ENCODE measurements at places on chromosomes 4 and X.

- no peak for DNase-seq
These were observed 1203.1 kb downstream of the PCDH18 start for GRCh38 chr4:136329042-136329662.

- peak; percentile 5 for DNase-seq
These were observed 34.3 kb downstream of the KANTR start for GRCh38 chrX:53128097-53128749.

DNA sequence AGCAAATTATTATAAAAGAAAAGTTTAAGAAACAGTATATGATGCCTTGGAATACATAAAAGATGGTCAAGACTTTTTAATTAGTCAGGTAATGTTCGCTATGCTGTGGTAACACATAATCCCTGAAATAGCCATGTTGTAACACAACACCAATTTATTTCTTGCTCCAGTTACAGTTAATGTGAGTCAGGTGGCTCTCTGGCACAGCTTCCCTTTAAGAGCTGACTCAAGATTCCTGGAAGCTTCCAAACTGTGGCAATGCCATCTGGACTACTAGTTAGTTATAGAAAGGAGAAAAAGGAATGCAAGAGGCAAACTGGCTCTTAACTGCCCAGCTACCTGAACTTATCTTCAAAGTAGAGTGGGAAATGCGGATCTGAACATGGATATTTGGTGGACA lies 210.5 kb downstream of the CHM start:
- DNase-seq: peak; percentile 45

DNA sequence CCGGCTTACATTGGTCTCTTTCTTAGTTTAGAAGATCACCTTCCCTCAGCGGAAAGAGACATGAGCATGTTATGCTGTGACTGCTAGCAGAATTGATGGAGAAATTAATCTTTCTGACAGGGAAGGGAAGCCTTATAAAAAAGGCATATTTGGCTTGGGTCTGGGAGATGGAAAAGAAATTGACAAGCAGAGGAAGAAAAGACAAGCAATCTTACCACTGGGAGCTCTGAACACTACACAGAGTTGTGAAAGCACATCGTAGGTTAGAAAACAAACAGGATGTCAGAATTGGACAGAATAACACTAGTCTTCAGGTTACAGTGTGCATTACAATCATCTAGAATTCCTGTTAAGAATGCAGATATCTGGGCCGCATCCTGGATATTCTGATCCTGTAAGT lies 1493.8 kb upstream of the IGFBP7 start:
- DNase-seq: no peak

DNA sequence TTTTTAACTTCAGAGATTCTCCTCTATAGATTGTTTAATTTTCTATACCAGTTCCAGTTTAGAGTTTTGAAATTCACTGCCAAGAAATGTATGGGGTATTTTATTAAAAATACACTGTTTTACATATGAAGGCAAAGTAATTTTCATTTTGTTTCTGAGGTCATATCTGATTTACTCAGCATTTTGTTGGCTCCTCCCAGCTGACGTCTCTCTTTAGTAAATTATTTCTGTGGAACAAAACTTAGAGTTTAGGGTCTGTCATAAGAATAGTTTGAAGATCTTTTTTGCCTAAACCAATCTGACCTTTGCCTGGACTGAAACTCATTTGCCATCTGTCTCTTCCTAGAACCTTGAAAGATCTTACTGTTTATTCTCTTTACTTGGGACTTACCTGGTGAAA lies 16.9 kb downstream of the FNIP2 start:
- DNase-seq: no peak

- DNase-seq: no peak
These were observed 54.2 kb downstream of the MND1 start for GRCh38 chr4:153398713-153399112.

DNA sequence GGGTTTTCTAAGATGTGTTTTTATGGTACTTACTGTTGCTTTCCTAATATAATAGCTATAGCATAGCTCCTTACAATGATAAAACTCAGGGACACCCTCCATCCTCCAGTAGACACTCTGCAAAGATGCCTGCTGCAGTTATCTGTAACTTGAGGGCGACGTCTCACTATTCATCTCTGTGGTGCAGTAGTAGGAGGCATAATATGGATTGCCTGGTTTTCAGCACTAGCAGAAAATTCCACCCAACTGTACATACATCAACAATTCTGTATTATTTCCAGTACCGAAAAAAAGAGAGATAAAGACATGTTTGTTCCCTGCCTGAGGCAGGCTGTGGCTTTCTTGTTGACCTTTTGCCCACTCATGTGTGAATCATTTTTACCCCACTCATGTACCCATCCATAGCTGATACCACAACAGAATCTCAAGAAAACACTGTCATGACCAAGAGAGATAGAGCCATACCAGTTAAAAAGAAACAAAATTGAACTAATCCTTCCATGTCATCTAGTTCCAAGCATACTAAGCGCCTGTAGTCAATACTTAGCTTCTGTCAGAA lies 220.1 kb downstream of the RAB28 start:
- DNase-seq: no peak

DNA sequence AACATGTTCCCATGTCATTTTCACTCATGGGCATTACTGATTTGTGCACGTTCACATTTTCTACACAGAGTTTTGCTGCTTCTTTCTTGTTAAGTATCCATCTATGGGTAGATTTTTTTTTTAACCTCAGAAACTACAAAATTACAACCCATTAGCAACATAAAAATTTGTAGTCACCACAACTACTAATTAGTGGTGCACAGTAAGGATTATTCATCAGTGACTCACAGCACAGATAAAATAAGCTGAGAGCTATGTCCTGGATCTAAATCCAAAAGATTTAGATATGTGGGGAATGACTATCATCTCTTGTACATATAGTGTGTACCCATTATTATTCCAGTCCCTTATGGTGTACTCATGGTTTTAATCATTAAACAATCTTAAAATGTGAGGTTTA lies 19.7 kb upstream of the AMELX start:
- no peak for DNase-seq

DNA sequence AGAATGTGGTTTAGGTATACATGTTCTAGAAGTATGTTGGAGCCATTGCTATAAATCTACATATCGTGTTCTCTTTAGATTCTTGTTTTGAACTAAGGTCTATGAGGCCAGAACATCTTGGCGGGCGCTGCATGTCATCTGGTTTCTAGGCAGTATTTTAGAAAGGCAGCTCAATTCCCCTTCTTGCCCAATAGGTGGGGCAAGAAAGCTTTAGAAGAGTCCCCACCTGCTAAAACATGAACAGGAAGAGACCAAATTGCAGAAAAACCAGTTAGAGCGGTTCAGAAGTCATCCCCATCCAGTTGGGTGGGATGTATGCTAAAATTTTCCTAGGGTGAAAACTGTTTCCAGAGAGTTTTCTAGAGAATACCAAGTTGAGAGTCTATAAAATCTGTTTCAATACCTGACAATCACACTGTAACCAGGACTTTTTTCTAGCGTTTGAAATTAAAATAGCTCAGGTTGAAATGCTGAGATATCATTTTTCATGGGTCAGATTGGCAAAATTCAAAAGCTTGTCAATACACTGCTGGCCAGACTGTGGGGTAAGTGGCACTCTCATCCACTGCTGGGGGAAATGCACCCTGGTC lies 17.5 kb upstream of the SH3KBP1 start:
- DNase-seq: peak; percentile 45

DNA sequence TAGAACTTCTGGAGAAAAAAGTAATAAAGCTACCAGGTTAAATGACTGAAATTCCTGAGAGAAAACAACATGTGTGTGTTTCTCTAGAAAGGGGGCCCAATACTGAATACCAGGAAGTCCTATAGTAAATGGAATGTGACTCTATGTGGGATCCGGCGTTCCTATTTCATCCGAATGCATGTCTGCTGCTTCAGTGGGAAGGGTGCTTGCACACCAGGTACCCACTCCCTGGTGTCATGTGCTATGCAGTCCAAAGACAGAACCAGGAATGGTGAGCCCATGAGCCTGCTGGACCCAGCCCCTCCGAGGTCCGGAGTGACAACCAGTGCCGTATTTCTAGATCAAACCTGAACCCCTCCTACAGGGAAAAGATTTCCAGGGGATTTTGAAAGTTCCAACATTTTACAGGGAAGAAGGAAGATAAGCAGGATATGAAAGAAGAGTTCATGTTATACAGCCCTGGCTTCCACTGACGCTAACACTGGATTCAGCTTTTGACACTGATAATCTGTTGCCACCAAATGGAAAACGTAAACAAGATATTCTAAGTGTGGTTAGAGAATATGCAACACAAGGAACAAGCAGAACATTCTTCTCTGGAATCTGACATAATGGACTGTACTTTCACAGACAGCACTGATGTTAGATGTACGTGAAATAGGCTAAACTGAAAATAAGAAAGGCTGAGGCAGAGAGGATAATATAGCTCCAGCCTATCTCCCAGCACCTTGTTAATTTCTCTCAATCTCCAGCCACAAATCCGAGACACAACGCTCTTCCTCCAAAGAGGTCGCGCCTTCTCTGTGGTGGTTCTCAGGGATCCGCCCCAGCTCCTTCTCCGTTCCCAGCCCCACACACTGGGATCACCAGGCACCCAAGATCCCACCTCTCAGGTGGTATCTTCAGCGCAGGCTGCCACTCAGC lies 725 bp upstream of the CXCL1 start:
- DNase-seq: peak; percentile 19

GRCh38 chr4:168685136-168685809 lies 188.4 kb downstream of the PALLD start:
- no peak for DNase-seq

GRCh38 chr4:25914670-25915352 lies 791 bp downstream of the SMIM20 start:
- no peak for DNase-seq

GRCh38 chrX:71171110-71171801 lies 26.6 kb downstream of the NLGN3 start:
- no peak for DNase-seq

- DNase-seq: no peak
These were observed 895.1 kb downstream of the PCDH18 start for GRCh38 chr4:136637071-136637777.

- DNase-seq: peak; percentile 83
These were observed 180.7 kb downstream of the PDGFC start for GRCh38 chr4:156790866-156791265.

- no peak for DNase-seq
These were observed 2.4 kb downstream of the SORBS2 start for GRCh38 chr4:185809533-185810071.

DNA sequence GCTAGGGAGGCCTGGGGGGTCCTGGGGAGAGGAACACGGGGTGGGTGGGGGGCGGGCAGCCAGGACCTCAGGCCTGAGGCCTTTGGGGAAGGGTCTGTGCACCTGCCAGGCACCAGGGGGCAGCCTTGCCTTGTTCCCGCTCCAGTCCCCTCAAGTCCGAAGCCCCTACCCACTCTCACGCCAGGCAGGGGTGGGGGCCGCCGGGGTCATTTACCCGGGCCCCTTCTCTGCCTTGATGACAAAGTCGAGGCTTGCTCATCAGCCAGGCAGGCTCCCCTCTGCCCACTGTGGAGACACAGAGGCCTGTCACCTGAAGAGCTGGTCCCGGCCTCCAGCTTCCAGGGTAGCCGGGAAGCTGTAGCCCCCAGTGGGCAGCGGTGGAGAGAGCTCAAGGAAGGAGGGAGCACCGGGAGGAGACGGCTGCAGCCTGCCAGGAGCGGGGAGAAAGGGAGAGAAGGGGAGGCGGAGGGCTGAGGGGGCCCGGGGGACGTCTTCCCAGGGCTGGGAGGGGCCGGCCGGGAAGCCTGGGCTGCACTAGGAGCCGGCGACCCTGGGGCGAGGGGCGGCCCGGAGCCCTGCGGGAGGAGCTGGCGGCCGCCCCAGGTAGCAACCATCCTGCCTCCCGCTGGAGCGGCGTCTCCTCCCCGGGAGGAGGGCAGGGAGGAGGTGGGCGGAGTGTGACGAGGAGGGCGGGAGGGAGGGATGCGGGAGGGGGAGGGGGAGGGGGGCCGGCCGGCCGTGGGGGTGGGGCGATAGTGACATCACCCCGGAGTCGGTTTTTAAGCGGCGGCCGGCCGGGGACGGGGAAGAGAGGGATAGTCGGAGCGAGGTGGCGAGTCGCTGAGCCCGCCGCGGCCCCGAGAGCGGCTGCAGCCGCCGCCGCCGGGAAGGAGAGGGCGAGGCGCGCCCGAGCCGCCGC lies at the start of gene SLC6A8:
SLC6A8 (plus strand) TSS at position 806 of the 919 bp plus-strand sequence. CDS start 649 bp downstream, outside the sequence.
- peak; percentile 70 for DNase-seq

DNA sequence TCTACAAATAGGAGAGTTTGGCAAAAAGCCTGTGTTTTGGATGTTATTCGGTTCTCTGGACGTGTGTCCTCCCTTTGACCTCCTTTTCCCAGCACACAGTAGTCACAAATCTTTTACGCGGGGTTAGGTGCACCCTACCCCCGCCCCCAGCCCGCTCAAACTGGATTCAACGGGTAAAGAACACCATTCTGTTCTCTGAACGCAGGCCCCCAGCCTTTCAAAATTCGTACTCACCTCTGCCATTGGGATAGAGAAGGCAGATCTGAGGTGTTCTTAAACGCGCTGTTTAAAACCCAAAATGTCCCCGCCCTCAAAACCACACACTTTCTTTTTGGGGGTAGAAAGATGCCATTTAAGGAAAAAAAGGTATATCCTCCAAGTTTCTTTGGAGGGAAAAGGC lies 2.7 kb downstream of the LEF1 start:
- DNase-seq: no peak

DNA sequence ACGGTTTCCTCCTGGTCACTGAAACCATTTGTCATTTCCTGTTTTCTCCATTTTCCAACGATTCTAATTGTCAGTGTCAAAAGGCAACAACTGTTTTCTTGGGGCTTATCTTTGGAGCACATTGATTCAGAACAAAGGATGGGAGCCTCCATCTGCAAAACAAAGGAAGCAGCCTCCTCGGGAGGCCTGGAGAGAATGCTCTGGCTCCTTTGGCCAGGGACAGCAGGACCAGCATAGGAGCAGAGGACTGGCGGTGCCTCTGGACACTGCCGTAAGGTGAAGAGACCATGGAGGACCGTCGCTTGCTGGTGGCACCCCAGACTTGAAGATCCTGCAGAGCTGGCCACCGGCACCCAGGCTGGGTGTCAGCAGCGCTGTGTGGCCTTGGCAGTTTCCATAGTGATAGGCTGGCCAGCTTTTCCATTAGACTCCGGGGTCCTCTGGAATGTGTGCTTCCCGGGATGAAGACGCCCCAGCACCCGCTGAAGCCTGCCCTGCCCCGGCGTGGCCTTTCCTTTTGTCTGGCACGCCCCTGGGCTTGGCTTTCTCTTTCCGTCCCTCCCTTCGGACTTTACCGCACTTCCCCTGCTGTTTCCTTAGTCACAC lies 61.1 kb upstream of the MTM1 start:
- DNase-seq: peak; percentile 3

DNA sequence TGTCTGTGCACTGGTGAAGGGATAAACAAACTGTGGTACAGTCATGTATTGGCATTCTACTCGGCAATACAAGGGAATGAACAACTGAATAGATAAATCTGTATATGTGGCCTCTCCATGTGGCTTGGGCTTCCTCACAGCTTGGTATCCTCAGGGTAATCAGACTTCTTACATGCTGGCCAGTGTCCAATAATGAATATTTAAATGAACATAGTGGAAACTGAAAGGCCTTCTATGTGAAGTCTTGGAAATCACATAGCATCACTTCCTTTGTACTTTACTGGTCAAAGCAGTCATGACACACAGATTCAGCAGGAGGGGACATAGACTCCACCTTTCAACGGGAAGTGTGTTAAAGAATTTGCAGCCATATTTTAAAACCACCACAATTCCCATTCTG lies 33.4 kb upstream of the GPR101 start:
- DNase-seq: no peak

- DNase-seq: no peak
These were observed 30.0 kb downstream of the RCHY1 start for GRCh38 chr4:75484190-75484589.

GRCh38 chr4:30610361-30610760 lies 109.8 kb upstream of the PCDH7 start:
- no peak for DNase-seq

- DNase-seq: no peak
These were observed 209.8 kb upstream of the NDST4 start for GRCh38 chr4:115323106-115323707.

- peak; percentile 29 for DNase-seq
These were observed 5.6 kb upstream of the PCDH7 start for GRCh38 chr4:30714408-30715031.

Data from fibroblast of gingiva (primary cell).